ENCODE measurements at places on chromosomes 11 and 22. TPM values are rescaled to one million over a fixed set of nuclear protein-coding genes. Genes with fewer than 3 reads are reported as not detected.

Gene OR8B4
- not detected for total RNA-seq

Gene ABCG4
- total RNA-seq, result 0.76 TPM

Gene WBP2NL
- total RNA-seq, result 7.7 TPM

Gene NPTXR
- 6.9 TPM for total RNA-seq

Gene ZP1
- not detected for total RNA-seq

Gene OR8D2
- total RNA-seq, result not detected

Gene DSCAML1
- total RNA-seq, result 6.0 TPM

Gene SLC25A18
- total RNA-seq, result 0.53 TPM

Gene OR52D1
- not detected for total RNA-seq
